ENCODE measurements at places on chromosomes 7 and 10.

- DNase-seq: no peak
Observed at GRCh38 chr7:53325061-53325460, 289.6 kb downstream of the POM121L12 start.

DNA sequence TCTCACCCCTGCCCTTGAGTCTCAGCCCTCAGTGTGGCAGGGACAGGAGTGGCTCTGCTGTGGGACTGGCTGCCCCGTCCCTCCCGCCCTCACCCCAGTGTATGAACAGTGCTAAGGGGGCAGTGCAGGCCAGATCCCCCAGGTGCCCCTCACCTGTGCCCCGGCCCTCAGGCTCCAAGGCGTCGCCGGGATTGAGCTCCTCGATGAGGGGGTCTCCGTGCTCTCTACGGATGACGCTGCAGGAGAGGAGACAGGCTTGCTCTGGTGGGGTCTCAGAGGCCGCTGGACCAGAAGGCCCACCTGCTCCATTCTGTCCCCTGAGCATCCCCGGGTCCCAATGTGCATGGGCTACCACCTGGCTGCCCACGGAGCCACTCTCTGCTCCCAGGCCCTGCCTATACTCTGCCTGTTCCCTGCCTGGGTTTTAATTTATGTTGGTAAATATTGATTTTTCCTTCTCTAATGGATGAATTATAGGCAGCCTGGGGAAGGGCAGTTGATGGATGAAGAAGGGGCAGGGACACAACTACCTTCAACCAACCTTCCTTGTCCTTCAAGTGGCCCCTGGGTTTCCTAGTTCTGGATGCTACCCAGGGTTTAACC is 47.2 kb downstream of the GOLGA7B start:
- DNase-seq: no peak

- DNase-seq: no peak
Observed at GRCh38 chr10:15796762-15797161, 63.5 kb downstream of the MINDY3 start.

DNA sequence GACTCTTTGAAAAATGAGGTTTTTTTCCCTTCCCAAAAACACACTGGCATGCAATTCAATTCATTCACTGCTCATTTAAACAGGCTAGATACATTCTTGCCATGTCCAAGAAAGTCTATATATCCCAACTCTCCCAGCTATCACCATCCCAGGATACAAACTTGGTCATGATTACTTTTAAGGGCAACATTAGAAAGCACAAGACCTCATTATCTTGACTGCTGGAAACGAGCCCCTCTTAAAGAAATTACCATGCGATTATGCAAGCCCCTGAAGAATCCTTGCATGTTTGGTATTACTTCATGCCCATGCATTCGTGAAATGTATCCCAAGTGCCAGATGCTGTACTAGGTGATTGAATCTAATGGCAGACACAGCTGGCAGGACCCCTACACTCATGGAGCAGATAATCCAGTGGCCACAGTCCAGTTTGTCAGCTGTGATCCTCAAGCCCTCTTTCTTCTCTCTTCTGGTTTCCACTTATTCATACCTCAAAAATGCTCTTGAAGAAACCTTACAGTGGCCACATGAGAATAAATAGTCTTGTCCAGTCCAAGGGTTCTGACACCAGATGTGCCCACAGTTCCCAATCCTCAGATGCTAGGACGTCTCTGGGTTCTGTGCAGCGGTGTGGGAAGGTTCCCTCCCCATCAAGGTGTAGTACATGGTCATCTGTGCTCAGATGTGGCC is 103.7 kb upstream of the HABP2 start:
- no peak for DNase-seq

- DNase-seq: no peak
Observed at GRCh38 chr7:150413640-150414081, 34.5 kb downstream of the ZNF775 start.

- no peak for DNase-seq
Observed at GRCh38 chr7:107768263-107768662, 24.3 kb downstream of the CBLL1 start.

- DNase-seq: no peak
Observed at GRCh38 chr10:59336632-59337031, 25.7 kb downstream of the FAM13C start.

DNA sequence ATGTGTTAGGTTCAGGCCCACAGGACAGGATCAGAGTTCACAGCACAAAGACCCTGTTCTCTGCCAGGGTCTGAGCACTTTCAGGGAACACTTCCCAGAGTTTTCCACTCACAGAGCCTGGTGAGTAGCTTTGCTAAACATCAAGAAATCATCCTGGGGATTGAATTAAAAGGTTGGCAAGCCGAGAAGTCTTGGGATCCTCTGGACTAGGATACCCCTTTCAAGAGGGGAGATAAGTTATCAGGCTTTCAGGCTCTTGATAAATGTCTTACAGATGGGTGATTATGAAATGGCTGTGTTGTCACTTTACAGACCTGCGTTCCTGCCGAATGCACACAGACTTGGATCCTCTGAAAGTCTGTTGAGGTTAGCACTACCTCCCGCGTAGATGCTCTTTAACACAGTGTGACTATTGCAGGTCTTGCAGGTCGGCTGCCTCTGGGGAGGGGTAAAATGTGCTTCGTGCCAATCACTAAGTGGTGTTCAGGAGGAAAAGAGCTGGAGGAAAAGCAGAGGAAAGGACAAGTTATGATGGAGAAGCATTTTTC is 473.5 kb upstream of the AKR1E2 start:
- no peak for DNase-seq

- DNase-seq: no peak
Observed at GRCh38 chr7:137873979-137874777, 27.4 kb upstream of the DGKI start.

- no peak for DNase-seq
Observed at GRCh38 chr7:113371416-113372043, 253.2 kb upstream of the SMIM30 start.

GRCh38 chr7:36967387-36967786 is 243.1 kb upstream of the AOAH start:
- no peak for DNase-seq

DNA sequence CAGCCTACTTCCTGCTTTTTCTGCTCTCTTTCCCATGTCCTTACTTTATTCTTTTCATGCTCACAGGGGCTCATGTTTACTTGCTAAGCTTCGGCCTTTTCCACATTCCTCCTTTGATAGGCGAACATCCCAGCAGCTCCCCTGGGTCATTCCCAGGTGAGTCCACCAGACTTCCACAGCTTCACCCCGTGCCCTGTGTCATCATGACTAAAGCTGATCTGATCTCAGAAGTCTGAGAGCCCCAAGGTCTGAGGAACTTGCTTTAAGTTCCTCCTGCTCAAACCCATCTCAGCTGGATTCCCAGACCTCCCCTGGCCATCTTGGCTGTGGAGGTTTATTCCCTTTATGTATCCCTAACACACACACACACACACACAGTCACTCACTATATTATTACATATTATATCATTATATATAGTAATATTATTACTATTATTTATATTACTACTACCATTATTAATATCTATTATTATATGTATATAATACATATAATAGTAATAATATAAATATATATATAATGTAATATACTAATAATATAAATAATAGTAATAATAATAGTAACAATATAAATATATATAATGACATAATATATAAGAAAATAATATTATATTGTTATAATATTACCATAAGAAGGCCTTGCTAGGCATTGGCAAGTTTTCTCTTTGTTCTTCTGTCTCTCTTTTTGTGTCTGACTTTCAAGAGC is 295.9 kb downstream of the PTEN start:
- DNase-seq: no peak

DNA sequence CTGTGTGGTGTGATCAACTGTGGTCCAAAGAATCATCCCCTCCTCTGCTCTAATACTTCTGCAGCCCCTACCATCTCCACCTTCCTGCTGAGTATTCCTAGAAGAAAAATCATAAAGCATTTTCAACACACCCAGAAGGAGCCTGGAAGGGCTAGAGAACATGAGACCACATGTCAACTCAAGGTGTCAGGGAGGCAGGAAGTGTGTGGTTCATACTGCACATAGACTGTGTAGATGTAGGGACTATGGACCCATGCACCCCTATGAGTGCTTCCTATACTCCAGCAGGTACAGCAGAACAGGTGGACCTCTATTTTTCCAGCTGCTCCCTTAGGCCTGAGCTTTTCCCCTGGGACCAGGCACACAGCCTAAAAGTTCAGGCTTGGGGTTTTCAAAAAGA is 2.6 kb upstream of the ZNF746 start:
- DNase-seq: no peak

DNA sequence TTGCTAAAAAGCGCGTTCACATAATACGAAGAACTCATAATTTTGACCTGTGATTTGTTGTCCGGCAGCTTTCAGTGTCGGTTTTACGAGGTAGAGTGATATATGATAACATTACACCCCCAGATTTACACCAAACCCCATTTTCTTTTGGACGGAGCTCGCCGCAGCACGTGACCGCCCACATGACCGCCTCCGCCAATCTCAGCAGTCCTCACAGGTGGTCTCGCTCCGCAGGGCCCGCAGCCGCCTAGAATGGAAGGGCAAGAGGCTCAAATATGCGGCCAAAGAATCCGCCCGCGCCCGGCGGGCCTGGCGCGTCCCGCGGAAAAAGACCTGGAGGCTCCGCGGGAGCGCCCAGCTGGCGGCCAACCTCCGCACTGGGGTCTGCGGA is at the start of gene HOXA7:
Gene HOXA7 (minus strand): TSS at position 168 of the 391 bp plus-strand sequence. CDS start 130 bp downstream, at position 38.
- DNase-seq: no peak

DNA sequence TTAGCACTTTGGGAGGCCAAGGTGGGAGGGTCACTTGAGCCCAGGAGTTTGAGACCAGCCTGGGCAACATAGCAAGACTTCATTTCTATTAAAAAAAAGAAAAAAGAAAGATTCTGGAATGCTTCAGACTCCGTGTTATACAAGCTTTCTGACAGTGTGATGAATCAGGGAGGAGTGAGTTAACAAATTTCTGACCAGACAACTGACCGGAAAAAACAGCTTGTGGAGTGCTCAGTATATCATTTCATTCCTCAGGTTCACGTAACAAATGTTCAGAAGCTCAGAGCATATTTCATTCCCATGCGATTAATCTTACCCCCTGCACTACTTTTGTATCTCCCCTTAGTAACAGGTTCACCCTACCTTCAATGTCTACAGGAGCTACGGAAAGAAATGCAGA is 28.6 kb upstream of the TNPO3 start:
- no peak for DNase-seq

DNA sequence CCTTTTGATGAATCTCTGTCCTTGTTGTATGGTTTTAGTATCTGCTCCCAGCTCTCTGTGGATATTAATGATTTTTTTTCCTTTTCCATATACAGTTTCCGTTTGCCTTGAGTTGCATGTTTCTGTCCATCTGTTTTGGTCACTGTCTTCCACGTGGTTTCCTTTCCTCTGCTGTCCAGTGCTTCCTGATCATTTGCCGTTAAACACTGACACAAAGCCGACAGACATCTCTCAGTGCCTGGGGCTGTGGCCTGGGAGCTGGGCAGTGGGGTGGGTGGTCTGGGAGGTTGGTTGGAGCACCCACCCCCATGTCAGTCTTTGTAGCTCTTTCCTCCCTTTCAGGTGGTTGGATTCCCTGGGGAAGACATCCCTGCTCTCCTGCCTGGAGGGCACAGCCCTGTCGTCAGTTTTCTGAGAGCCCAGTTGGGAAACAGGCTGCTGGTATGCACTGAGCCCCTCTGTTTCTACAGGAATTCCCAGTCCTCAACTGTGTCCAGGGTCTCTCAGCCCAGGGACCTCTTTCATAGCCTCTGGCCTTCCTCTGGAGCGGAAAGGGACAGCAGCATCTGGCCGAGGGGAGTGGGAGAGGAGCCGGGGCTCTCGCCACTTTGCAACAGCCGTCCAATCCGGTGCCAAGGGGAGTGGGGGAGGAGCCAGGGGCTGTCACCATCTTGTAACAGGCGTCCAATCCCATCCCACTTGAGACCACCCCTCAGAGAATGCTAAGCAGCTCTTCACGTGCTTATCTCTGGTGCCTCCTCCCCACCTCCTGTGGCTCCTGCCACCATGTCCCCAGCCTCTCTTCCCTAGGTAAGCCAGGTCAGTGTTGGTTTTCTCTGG is 26.7 kb upstream of the MKI67 start:
- no peak for DNase-seq

GRCh38 chr7:123170333-123171246 is 29.2 kb downstream of the SLC13A1 start:
- DNase-seq: no peak

DNA sequence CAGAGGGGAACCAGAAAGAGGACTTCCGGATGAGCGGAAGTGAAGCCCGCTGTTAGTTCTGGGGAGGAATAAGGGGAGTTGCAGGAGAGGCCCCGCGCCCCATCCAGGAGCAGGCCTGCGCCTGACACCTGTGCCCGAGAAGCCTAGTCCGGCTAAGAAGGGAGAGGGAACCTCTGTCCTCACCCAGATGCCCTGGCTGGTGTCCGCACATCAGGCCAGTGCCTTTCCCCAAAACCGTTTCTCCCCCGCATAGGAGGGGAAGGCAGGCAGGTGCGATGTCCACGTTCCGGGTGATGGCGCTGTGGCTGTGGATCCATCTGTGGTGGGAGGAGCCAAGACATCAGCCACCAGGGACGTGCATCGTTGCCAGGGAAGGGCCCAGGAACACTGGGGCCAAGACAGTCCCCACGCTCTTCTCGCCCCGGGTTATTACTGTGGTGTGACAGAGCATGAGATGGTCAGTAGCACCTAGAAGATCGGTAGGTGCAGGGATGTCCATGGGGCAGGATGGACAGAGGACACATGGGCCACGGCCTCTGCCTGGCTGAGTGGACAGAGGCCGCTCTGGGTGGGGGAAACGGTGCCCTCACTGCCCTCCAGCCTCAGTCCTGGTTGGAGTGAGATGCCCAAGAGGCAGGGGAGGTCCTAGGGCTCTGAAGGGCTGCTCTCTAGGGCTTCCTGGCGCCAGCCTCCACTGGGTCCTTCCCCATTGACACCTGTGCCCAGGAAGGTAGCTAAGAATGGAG is 262.7 kb downstream of the CELF2 start:
- DNase-seq: no peak

GRCh38 chr7:18874880-18875279 is 242.6 kb downstream of the TWIST1 start:
- DNase-seq: no peak

GRCh38 chr7:155580367-155580766 is 34.0 kb upstream of the CNPY1 start:
- no peak for DNase-seq

DNA sequence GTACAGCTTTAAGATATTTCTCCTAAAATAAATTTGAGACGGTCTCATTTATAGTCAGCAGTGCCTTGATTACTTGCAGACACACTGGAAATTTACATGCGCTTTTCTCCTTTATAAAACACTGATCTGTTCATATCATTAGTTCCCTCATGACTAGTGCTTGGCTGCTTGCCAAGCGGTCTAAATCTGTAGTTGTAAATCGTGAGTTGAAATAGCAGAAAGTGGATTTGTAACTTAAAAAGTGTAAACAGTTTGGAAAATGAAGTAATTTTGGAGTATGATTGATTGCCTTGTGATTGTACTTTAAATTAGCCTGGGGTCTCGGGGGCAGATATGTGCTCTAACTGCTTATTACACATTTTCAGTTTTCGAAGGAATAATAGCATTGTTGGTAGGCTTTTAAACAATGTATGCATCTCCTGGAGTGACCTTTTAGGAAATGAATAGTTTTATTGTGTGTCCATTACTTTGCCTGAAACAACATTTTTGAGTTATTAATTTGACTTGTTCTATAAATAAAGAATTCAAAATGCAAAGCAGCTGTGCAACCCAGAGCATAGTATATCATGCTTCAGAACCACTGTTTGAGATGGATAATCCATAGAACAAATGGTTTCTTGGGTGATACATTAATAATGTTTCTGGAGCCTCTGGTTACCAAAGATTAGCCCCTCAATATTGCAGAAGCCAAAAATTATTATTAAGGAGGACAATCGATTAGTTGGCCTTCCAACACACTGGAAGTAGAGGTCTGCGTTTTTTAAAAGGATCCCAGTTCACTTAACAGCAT is 73.3 kb downstream of the ARID5B start:
- no peak for DNase-seq

Measured in activated gamma-delta T cell treated with anti-CD3 and anti-CD28 coated beads, Interleukin-2, amount 50 U/mL, for 16 hours (primary cell).